ENCODE measurements at places on chromosomes 7 and 10.

DNA sequence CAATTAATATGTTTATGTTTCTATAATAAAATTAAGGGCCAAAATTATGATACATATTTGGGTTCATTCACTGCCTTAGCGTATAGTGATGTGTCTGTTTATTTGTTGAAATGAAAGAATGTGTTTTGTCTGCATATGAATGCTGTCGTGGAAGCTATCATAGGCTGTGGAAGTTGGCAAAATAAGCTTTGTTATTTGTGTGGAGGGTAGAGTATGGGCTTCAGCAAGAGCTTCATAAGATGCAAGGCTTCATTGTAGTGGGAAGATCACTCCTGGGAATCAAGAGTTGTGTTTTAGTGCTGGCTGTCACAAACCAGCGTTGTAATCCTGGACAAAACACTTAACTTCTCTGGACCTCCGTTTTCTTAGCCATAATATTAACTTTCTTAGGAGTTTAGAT is 2.5 kb downstream of the SLK start:
- DNase-seq: no peak

DNA sequence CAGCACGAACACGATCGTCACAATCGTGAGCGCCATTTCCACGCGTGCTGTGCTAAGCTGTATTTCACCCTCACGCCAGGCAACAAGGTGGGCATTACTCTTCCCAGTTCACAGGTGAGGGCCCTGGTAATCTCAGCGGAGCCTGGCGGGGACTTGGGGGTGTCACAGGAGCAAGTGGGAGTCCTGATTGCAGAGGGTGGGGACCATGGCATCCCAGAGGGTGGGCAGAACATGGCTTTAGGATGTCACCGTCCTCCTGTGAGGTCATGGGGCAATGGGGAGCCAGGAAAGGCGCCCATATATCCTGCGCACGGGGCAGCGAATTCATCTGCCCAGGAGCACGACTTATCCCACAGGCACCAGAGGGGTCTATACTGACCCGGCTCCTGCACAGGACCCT is 489.8 kb downstream of the DNAJB6 start:
- DNase-seq: no peak

DNA sequence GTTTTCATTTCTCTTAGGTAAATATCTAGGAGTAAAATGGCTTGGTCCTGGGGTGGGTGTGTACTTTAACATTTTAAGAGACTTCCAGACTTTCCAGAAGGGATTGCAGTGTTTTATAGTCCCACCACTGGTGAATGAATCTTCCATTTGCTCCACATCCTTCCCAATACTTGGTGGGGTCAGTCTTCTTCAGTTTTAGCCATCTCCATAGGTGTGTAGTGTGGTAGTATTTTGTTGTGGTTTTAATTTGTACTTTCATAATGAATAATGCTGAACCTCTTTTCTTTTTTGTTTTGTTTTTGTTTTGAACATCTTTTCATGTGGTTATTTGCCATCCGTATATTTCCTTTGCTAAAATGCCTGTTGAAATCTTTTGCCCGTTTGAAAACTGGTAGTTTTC is 86.4 kb downstream of the ANKRD61 start:
- no peak for DNase-seq

DNA sequence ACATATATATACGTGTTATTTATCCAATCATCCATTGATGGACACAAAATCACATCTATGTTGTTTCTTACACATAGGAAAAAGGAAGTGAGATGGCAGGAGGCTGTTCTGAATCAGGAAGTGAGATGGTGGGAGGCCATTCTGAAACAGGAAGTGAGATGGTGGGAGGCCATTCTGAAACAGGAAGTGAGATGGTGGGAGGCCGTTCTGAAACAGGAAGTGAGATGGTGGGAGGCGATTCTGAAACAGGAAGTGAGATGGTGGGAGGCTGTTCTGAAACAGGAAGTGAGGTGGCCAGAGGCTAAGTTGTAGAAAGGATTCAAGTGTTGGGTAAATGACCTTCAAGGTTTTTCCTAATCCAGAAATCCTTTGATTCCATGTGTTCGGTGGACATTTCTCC is 921.5 kb downstream of the TYW1 start:
- DNase-seq: no peak

DNA sequence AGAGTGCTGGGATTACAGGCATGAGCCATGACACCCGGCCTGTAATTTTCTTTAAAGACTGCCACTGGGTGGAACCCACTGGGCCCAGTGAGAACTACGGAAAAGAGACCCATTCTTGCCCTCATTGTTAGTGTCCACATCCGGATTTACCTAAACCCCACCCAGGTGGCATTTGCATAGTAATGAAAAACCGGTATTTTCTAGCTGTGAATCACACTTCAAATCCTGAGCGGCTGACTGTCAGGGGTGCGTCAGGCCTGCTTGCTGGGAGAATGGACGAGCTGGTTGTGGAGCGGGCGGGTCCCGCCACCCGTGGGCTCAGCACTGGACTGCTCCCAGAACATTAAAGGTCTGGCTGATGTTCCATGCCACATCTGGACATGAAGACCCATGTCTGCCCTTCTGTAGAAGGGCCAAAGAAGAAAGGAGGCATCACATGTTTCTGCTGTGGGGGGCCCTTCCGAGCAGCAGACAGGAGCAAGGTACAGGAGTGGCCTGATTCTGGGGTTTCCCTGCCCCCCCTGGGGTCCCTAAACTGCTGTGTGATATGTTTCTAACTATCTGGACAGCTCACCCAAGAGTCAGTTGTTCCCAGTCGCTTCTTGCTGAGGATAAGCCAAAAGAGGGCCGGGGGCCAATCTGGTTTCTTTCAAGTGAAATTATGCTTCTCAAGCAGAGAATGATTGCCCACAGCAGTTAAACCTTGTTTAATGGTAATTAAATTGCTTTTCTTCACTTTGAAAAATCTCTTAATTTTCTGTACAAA is 46.4 kb downstream of the KIAA1217 start:
- DNase-seq: no peak

DNA sequence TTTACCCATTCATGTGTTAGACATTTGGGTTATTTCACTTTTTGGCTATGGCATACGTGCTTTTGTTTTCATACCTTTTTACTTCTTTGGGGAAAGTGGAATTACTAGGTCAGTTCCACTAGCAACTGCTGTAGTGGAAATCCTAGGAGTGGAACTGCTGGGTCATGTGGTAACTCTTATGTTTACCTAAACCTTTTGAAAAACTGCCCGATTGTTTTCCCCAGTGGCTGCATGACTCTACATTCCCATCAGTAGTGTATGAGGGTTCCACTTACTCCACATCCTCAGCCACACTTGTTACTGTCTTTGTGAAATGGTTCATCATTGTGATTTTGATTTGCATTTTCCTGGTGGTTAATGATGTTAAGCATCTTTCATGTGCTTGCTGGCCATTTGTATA is 82.3 kb downstream of the TAX1BP1 start:
- no peak for DNase-seq

- no peak for DNase-seq
Observed at GRCh38 chr7:70132226-70132851, 534.1 kb downstream of the AUTS2 start.

- no peak for DNase-seq
Observed at GRCh38 chr10:43373461-43373860, 2.0 kb downstream of the FXYD4 start.

- DNase-seq: no peak
Observed at GRCh38 chr10:65032867-65033769, 1511.9 kb downstream of the REEP3 start.

- DNase-seq: no peak
Observed at GRCh38 chr10:3100093-3100792, 32.9 kb downstream of the PFKP start.

- no peak for DNase-seq
Observed at GRCh38 chr10:59864141-59864962, 42.0 kb downstream of the CCDC6 start.

- peak; percentile 43 for DNase-seq
Observed at GRCh38 chr10:98074315-98074911, 44.0 kb upstream of the CRTAC1 start.

DNA sequence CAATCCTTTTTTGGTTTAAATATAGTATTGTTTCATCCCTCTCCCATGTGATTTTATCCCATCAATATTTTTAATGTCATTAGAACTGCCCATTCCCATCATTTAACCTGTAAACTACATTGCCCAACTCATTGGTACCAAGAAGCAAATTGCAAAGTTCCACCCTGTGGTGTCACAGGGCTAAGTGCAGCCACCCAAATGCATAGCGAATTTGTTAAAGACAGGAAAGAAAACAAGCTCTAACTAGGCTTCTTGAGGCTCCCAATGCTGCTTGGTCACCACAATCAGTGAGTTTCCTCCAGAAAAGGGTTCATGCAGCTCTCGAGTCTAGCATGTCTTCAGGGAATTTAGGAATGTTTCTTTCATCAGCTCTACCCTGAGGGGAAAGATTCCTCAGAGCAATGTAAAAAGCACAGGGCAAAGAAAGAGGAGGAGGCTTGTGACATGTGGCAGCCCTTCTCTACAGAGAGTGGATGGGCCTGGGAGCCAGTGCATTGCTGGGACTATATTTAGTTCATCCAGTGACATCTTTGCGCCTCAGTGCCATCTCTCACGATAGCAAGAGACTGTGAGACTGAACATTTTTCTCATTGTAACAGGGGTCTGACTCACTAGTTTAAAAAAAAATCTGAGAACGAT is 58.1 kb downstream of the CAV1 start:
- DNase-seq: peak; percentile 97

GRCh38 chr7:79282070-79282694 is 171.3 kb downstream of the MAGI2 start:
- DNase-seq: peak; percentile 78

DNA sequence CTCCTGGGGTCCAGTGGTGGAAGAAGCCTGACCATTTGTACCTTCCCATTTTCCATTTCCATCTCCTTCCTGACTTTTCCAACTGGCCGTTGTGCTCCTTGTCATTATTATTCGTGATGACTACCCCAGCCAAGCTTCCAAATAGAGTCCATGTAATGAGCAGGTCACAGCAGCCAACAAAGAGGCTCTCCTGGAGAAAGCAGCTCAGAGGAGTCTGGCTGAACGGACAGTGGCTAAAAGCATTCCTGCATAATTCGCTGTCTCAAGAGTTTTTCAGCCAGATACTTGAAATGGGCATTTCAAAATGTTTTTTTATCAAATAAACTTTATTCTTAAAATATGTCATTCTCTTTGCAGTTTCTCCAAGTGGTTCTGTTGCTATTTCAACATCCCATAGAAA is 458.6 kb downstream of the INHBA start:
- DNase-seq: no peak

- peak; percentile 61 for DNase-seq
Observed at GRCh38 chr10:50937230-50937907, 51.9 kb upstream of the A1CF start.

GRCh38 chr10:62858364-62858763 is 42.2 kb upstream of the EGR2 start:
- no peak for DNase-seq

DNA sequence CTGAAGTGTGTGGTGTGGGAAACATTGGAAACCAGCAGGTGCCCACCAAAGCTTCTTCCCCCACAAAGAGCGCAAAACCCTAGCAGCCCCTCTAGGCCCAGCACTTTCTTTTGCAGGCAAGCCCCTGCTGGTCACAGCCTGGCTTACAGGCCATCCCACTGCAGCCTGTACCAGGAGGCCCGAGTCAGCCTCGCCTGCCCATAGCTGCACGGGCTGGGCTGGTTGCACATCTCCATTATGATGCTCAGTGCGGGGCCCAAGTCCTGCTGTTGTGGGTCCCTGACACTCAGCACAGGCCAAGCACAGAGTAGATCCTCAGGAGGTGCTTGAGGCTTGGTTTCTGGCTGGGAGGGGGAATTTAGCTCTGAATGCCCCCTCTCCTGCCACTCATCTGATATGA is 8.0 kb downstream of the CDHR1 start:
- DNase-seq: no peak

DNA sequence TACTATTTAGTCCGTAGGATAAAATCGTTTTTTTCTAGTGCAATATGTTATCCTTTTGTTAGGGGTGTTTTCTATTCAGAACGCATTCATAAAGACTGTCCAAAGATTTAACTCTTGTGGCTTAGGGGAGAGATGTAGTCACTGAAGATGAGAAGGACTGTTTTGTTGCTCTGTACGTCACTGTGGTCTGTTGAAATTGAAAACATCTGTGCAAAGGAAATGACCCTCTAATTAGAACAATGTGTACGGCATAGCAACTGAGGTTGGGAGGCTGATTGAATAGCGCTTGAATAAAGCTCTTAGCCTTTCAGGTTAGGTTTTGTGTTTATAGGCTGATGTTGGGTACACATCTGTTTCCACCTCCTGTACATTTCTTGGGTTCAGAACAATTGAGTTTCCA is 453.4 kb upstream of the AKR1E2 start:
- DNase-seq: peak; percentile 38

GRCh38 chr10:34814223-34814912 is 728 bp downstream of the PARD3 start:
- peak; percentile 65 for DNase-seq

DNA sequence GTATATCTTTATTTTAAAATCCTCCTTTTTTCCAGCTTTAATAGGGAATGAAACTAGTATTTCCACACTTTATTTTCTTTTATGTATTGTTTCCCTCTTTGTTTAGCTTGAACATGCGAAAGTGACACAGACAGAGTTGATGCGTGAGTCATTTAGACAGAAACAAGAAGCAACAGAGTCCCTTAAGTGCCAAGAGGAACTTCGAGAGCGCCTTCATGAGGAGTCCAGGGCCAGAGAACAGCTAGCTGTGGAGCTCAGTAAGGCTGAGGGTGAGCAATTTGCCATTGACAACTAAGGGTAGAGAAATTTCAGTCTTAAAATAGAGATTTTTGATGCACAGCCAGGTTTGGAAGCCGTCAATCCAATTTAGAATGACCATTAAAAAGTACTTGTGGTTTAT is 73.1 kb downstream of the CYP51A1 start:
- peak; percentile 41 for DNase-seq

- DNase-seq: peak; percentile 71
Observed at GRCh38 chr7:18638594-18639452, 143.3 kb downstream of the HDAC9 start.

DNA sequence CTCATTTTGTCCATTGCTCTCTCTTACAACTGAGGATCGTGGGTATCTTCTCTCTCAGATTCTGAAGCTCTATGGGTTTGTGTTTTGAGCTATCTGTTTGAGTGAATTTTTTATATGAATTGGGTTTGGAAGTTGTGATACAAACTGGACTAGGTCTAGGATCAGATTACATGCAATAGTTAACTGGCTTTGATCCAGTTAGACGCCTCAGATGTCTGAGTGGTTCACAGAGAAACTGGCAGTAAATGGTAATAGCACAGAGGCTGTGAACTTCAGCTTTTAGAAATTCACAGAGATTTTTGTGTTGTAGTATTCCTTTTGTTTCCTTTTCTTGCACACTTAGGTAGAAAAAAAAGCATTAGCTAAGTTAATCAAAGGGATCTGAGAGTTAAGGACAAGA is 12.7 kb upstream of the DNMBP start:
- peak; percentile 53 for DNase-seq

- no peak for DNase-seq
Observed at GRCh38 chr7:29297194-29297890, 102.8 kb downstream of the CHN2 start.

DNA sequence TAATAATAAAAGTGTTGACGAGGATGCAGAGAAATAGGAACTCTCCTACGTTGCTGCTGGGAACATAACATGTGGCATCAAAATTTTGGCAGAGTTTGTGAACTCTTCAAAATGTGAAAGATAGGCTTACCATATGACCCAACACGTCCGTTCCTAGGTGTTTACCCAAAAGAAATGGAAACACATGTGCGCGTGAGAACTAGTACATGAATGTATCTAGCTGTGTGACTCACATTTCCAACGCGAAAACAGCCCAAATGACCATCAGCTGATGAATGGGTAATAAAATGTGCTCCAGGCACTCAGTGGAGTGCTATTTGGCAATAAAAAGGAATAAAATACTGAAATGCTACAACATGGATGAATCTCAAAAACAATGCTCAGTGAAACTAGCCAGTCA is 10.4 kb upstream of the ELFN1 start:
- no peak for DNase-seq

- peak; percentile 24 for DNase-seq
Observed at GRCh38 chr7:100965723-100966541, 3.4 kb upstream of the MUC12 start.

Data from myocyte (in vitro differentiated cells).